ENCODE measurements at places on chromosomes 6 and 20.

- DNase-seq: no peak
These were observed 50.6 kb upstream of the SLC32A1 start for GRCh38 chr20:38673725-38674091.

DNA sequence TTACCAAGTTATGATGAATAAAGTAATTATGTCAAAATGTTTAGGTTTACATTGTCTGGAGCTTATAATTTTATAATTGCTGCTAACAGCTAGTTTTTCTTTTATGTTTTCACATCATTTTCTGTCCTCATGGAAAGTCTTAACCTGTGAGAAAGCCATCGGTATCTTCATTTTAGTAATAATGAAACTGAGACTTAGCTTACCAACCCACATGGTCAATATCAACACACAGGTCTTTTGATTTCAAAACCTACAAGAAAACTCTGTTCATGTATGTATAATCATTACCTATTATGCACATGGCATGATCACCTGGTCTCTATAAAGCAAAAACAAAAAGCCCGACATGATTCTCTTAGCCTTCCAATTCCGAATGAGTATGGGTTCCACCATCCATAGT is 61.9 kb downstream of the KCNQ5 start:
- no peak for DNase-seq

DNA sequence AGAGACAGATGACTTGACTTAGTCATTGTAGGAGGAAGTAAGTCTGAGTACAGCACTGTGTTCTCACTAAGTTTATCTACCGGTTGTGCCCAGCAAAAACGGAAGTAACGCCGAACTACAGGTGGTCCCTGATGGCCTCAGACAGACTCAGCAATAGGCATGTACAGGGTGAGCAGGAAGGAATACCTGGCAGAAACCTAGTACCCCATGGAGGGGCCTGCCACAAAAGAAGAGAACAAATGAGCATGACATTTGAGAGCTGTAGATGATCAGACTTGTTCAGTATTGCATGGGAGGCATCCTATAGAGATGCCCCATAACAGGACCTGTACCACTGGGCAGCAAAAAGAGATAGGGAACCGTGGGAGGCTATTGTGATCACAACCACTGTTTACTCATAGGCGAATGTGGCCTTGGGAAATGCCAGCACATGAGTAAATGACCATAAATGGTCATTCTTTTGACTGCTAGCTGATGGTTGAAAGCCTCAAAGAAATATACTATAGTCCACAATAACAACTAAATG is 106.4 kb upstream of the TAB2 start:
- DNase-seq: no peak

GRCh38 chr6:88840796-88841539 is 122.5 kb downstream of the RNGTT start:
- DNase-seq: no peak

DNA sequence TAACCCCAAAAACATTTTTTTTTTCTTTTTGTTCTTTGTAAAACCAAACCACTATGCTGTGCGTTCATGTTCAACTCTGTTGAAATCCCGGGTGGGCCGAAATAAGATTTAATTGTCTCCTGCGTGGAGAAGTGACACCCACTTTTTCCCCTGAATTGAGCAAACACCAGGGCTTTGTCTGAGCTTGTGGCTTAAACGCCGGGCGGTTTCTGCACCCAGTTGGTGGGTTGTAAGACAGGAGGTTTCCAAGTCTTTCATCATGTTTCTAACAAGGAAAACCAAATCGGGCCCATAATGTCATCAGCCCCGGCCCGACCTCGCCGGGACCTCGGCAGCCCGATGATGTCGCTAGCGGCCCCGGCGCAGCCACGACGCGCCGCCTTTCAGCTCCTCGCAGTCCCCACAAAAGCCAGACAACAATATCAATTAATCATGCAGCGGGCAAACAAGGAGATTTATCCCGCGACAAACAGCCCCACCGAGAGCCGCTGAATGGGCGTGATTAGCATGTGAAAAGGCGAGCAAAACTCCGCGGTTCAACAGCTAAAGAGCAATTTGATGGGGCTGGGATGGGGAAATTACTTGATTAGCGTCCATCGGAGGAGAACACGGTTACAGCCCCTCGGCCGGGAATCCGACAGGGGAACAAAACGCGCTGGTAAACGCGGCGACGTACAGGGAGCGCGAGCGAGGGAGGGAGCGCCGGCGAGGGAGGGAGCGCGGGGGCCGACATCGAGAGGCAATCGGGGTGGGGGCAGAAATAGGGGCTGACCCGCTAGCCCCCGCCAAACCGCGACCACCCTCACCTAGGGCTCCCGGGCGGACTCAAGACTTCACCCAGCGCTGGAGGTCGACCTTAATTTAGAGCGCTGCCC is 5.3 kb downstream of the LINC00237 start:
- DNase-seq: peak; percentile 21

GRCh38 chr6:132499757-132500156 is 13.2 kb downstream of the STX7 start:
- no peak for DNase-seq

DNA sequence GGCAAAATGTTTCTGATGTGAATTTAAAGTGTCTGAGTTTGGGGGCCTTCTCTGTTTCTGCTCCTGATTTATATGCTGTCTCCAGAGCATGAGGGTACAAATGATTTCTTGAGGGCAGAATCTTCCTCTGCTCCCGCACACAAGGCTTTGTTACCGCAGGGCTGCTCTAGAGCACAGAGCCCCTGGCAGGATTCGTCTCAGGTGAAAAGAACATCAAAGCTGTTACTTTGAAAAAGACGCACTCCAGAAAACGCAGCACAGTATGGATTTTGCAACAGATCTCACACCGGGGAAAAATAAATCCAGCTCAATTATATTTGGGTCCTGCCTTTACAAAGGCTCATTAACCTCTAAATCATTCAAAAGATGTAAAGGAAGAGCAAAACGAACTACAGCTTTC is 577.3 kb downstream of the PRKN start:
- DNase-seq: no peak

- no peak for DNase-seq
These were observed 564.3 kb upstream of the NRSN1 start for GRCh38 chr6:23561732-23562131.

- peak; percentile 90 for DNase-seq
These were observed 1.3 kb downstream of the TUBB start for GRCh38 chr6:30721198-30722024.

DNA sequence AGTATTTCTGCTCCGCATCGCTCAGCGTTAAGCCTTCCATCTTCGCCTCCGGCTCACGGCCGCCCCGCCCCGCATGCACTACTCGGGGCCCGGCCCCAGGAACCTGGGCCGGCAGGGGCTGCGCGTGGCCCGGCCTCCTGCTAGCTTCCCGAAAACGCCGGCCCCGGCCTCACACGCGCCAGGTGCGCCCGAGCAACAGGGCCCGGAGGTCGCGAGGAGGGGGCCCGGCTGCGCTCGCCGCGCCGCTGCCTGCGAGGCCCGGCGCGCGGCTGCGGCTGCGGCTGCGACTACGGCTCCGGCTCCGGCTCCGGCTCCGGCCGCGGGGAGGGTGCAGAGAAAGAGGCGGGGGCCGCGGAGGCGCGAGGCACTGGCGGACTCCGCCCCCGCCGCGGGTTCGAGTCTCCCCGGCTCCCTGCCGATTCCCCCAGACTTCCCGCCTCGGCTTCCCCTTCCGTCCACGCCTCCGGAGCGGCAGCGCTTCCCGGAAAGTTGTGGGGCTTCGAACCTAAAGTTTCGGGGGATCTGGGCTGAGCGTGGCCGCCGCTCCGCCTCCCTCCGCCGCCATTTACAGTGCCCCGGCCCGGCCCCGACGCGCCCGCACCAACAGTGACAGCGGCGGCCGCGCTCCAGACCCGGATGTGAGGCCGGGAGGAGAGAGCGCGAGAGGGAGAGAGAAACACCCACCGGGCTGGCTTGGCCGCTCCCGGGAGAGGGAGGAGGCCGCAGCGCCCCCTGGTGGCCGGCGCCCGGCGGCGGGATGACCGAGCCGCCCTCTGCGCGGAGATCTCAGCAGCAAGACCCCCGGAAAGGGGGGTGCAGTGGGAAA is at the start of gene REPS1:
REPS1 (minus strand) TSS at position 611 of the 826 bp plus-strand sequence; CDS start at position 40, 571 bp downstream.
- DNase-seq: peak; percentile 88

- no peak for DNase-seq
These were observed 19.8 kb downstream of the LAMA4 start for GRCh38 chr6:112234601-112235000.

DNA sequence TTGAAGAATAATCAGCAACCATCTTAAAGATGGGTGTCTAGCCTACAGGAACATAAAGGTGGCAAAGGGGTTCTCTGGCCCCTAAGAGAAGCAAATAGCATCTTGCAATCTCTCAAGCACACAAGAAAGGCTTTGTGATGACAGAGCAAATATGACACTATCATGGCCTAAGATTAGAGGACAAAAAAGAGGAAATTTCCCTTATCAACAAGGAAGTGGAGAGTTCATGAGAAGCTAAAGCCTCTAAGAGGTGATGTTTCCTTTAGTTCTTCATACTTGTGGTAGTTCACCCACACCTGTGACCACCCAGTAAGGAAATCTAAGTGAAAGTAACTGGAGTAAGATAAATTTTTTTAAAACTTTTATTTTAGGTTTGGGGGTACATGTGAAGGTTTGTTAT is 88.4 kb downstream of the OLIG3 start:
- no peak for DNase-seq

- DNase-seq: no peak
These were observed 38.3 kb upstream of the HMGCLL1 start for GRCh38 chr6:55617272-55617671.

- peak; percentile 48 for DNase-seq
These were observed 25.7 kb upstream of the BTBD3 start for GRCh38 chr20:11891776-11892545.

DNA sequence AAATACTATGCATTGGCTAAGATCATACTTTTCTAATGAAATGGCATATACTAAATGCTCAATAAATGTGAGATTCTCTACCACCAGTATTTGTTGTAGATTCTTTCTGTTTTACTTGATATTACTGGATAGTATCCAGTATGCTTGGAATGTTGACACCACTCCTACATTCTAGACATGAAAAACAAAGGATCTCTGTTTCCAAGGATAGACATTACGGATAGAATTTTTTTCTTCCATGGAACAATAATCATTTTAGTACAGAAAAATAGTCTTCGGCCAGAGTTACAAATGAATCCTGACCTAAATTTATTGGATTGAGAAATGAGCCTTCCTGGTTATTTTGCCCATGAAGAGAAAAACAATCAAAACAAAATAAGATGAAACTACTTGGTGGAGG is 258.2 kb upstream of the NT5E start:
- no peak for DNase-seq

DNA sequence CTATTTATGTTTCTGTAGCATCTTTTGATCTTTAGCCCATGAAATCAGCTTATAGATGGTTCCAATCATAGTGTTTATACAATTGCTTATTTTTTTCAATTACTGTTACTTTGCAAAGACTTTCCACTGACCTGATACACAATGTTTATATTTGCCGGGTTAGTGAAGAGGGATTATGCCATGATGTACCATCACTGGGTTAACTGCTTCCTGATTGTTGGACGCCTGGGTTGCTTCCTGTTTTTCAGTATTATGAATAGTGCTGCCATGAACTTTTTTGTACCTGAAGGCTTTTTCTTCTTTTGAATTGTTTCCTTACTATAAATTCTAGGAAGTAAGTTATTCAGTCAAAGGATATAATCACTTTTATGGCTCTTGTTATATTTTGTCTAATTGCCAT is 6.9 kb downstream of the MANBAL start:
- DNase-seq: no peak

GRCh38 chr6:127582777-127583462 is 5.9 kb downstream of the C6orf58 start:
- DNase-seq: no peak

DNA sequence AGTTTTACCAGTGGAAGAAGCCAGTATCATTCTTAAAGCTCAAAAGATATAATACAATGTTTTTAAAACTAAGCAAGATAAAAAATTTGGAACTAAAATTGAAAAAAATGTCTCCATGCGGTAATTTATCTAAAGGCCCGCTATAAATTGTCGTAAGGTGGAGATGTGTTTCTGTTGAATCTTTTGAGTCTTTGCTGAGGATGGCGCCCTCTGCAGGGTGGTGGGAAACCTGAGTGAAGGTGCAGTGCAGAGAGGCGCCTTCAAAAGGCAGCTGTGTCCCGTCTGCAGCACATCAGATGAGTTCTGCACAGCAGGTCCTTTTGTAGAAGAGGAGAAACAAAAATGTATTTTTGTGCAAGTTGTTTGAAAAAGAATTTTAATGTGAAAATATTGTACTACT is 29.4 kb upstream of the KIF25 start:
- no peak for DNase-seq

DNA sequence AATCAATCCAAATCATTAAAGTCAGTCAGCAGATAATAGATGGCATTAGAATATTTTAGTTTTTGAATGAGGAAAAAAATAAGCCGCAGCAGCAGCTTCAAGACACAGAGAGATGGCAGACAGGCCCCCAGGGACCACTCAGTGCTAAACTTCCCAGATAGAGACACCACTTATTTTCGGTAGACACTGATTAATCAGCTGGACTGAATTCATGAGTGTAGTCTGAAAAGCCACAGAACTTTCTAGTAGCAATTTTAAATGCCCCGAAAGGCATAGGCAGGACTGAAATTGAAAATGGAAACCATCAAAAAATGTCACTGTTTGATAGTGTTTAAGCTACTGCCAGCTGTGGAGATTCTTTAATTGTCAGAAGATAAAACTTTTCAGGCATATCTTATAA is 3.1 kb upstream of the CLDN20 start:
- no peak for DNase-seq

- DNase-seq: no peak
These were observed 75.9 kb downstream of the MYLK4 start for GRCh38 chr6:2674857-2675256.

DNA sequence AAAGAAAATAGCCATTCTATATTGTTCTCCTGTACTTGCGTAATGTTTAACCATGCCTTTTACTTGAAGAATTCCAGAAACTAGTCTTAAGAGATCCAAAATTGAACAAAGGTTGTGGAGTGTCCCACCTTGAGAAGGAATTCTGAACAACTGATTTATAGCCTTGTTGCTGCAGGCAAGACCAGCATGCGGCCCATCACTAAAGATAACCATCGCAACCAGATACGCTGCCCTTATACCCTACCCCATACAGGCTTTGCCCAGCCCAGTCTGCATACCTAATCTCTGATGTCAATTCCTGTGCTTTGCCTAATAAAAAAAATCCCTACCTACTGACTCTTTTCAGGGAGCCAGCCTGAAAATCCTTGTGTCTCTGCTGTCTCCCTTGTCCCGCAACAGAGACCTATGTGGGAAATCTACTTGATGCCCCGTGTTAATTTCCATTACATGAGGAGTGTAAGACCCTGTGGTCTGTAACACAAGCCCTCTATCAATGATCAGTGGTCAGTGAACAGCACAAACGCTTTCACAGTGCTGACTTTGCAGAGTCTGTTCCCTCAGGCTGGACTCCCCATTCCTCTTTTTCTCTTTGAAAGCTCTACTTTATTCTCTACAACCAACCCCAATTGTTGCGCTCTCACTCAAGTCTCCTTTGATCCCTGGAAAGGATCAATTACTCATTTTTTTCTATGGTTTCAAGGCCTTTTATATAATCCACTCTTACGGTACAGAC is 125.7 kb upstream of the BTBD3 start:
- no peak for DNase-seq

Data from putamen (tissue), 1 donor.